Stimulated activated CD8-positive, alpha-beta memory T cell treated with anti-CD3 and anti-CD28 coated beads, Interleukin-4, amount 100 ng/mL, for 1 hour (primary cell): ENCODE measurements at places on chromosomes 1 and 21.

DNA sequence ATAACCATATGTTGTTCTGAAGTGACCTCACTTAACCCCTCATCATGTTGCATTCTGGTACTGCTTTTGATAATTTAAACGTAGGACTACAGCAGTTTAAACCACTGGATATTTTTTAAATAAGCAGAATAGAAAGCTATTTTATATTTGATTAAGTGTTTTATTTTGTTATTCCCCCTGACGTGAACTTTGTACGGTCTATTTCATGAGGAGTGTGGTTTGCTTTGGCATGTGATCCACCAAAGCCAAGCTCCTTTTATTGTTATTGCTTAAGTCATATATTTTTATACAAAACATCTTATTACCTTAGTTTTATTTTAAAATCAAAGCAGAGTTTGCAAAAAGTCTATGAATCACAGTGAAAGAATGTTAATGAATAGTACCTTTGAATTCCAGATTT is 101.4 kb upstream of the L1TD1 start:
- DNase-seq = no peak

- DNase-seq = no peak
Measured at GRCh38 chr1:92623187-92623778, 136.6 kb upstream of the GFI1 start.

DNA sequence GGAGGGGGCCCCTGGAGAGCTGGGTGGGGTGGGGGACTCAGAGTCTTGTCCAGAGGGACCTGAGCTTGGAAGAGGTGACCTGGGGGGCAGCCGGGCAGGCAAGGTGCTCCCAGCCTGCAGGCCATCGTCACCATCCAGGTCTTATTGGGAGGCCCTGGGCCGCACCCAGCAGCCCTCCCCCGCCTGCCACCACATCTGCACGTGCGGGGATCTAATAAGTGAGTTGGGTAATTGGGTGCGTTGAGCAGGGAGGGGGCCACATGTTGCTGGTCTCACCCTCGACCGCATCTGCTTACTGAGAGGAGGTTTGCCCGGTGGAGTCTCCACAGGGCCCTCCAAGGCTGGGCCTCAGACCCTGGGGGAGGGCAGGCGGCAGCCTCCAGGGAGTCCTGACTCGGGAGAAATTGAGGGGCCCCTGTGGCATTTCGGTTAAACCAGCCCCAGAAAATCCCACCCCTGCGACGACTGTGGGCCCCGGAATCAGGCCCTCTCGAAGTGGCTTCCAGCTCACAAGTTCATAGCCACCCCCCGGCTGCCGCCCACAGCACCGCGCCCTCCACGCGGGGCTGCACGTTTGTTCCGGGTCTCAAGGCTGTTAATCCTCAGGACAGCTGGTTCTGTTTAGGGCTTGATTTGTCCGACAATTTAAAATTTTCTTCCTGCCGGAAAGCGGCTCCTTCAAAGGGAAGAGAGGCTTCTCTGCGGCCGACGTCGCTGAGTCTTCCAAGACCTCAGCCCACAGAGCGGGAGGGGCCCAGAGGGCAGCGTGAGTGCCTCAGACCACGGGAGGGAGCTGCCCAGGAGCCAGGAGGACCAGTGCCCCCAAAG is 14.7 kb upstream of the COL6A2 start:
- DNase-seq = no peak

DNA sequence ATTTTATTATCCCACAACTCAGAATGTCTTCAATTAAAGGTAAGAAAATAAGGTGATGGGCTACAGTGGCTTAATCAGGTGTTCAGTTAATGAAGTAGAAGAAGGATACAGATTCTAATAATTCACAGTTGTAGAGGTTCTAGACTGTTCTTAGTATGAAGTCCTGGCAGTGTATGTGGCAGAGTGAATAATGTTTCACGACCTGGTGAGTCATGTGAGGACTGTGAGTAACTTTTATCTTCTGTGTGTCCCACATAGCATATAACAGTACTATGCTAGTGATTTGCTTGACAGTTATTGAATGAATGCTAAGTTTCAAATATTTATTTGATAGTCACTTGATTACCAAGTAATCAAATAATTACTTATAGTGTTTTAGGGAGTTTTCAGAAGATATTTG is 20.0 kb downstream of the SLC16A4 start:
- DNase-seq = no peak

DNA sequence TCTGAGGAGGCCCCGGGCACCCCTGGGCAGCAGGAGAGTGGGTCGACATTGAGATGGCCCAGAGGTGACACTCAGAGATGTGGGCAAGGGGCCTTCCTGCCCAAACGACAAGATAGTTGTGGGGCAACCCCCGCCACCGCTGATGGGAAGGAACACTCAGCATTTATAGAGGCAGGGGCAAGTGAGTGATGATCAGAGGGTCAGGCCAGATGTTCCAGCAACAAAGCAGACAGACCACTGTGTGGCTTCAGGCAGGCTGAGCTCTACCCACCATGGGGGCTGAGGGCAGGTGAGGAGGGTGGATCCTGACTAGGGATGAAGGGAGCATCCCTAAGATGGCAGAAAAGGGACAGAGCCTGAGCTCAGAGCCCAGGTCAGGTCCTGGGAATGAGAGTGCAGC is 362.7 kb downstream of the PTPRU start:
- no peak for DNase-seq

DNA sequence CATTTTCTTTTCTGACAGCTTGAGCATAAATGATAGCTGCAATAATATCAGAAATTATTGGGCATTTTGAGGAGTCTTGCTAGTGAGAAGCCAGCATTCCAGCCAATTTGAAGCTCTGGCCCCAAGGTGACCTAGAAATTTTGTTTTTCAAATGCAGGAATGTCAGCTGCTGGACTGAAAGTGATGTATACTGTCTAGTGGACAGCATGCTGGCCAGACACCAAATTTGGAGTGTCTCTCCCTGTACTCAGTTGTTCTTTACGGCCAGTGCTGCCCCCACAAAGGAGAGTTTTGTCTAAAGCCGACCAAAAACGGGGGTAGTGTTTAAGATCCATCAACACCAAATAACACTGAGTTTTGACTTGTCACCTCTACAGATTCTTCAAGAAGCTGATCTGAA is 5.2 kb downstream of the RGS7 start:
- no peak for DNase-seq

DNA sequence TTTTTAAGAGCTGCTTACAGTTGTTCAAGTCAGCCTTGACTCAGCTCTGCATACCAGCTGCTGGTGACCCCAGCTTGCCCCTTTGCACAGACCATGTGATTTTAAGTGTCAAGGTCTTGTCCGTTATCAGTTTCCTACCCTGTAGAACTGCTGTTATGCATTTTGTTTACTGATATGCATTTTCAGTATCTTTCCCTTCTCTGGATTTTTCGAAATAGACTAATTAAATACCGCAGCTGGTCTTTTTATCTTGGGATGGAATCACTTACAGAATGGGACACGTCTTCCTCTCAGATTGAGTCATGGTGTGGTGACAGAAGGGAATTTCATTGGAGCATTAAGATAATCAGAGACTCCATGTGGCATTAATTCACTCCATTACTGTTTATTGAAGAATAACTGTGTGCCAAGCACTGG is 145.6 kb downstream of the FMN2 start:
- DNase-seq = no peak

DNA sequence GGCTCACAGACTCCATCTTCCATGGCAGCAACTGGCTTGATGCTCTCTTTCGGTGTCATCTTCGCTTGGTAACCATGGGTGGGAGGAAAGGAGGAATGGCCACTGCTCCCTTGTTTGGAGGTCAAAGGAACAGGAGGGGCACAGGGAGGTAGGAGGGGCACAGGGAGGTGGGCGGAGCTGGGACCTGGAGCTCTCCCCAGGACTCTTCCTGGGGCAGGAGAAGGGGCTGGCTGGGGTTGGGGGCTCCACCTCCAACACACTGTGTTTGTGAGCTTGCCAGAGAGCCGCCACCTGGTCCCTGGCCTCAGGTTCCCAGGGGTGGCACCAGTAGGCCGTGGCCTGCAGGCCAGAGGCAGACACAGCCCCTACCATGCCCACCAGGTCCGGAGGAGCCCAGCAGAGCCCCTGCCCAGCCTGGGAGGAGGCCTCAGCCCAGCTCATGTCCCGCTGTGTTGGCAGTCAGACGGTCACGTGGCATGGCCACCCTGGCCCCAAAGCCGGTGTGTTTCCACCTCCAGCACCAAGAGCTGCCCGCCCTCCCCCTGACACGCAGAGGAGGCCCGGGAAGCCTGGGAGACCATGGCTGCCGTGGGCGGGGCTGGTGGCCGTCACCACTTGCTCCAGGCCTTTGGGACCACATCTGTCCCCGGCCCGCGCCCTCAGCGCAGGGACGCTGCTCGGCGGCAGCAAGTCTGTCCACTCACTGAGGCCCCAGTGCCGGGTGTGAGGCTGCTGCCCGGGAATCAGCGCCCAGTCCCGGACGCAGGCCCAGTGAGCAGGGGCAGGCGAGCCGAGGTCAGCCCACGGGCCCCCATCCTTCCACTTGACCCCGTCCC is 73.9 kb downstream of the MORN1 start:
- DNase-seq = no peak

DNA sequence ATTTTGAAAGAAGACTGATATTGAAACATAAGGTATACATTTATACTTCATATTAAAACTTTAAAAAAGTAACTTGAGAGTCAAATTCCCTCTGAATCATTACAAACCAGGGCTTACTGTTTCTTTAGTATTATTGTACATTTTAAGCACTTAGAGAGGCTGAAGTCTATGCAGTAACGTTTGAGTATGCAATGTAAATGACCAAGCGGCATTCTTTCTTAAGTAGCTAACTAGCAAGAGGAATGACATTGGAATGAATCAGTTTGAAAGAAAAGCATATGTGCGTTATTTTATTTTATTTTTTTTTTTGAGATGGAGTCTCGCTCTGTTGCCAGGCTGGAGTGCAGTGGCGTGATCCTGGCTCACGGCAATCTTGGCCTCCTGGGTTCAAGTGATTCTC is 24.3 kb downstream of the WNT2B start:
- DNase-seq = no peak
